Inflammatory macrophage treated with lipopolysaccharide for 4 hours (primary cell): ENCODE measurements at places on chromosomes 16 and 17.

DNA sequence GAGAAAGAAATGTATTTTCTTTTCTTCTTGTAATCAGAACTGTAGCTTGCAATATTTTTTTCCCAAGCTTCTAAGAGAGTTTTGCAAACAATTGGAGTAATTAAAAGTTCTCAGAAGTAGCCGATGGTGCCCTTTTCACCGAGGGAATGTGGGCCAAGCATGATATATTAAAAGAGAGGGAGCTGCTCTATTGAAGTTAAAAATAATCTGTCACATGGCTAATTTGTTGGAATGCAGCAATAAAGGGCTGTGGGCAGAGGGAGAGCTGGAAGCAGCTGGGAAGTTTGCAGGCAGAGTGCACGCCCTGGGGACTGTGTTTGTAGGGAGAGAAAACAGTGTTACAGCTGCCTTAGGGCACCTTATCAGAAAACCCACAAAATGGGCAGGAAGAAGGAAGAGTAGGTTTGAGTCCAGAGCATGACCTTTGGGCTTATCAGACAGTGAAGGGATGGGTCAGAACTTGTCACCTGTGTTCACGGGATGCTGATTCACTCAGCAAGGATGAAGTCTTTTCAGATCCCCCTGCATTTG lies 18.5 kb upstream of the TERF2 start:
- no peak for DNase-seq

DNA sequence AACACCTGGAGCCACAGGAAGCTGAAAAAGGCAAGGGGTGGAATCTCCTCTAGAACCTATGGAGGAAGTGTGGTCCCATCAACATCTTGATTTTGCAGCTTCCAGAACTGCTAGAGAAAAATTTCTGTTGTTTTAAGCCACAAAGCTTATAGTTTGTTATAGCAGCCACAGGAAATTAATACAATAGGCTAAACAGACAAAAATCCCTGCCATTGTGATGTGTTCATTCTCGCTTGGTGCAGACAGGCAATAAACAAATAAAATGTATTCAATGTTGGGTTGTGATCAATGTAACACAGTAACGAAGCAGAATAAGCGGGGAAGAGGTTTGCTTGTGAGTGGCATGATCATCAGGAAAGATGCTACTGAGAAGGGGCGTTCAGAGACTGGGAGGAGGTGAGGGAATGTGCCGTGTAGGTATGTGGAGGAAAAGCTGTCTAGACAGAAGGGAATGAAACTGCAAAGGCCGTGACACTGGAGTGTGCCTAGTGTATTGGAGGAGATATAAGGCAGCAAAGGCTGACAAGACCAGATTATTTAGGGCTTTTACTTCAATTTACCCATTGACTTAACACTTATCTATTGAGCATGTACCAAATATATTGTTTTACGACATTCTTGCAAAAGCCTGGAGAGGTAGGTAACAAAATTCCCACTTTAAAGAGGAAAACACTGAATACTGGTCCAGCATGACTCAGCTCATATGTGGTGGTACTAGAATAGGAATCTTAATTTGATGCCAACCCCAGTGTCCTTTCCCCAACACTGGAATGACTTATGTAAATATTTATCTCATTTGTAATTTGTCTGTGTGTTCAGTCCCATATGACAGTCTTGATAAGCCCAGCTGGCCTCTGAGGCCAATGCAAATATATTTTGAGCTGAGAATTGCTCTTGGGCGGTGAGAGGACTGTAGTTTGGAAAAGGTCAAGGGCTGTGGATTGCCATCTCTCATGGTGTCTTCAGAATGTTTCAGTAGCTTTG lies 375.9 kb downstream of the CDH13 start:
- DNase-seq, result no peak

- no peak for DNase-seq
Observed at GRCh38 chr17:75640556-75641119, 7.4 kb downstream of the SMIM5 start.

DNA sequence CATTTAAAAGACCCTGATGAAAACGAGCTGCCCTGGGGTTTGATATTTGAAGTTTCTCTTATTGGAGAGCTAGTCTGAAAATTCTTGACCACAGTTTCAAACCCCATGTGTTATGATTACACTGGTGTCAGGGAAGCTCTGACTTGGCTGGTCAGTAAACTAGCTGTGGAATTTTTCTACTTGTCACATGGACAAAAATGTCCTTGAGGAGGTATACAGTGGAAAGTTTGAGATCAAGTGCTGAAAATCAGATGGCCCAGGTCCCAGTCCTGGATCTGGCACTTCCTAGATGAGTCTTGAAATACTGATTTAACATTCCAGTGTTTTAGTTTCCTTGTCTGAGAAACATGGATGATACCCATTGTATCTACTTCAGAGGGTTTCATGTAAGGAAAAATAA lies 30.7 kb upstream of the SOX9 start:
- no peak for DNase-seq

- DNase-seq, result no peak
Observed at GRCh38 chr16:17246974-17247732, 223.6 kb downstream of the XYLT1 start.

DNA sequence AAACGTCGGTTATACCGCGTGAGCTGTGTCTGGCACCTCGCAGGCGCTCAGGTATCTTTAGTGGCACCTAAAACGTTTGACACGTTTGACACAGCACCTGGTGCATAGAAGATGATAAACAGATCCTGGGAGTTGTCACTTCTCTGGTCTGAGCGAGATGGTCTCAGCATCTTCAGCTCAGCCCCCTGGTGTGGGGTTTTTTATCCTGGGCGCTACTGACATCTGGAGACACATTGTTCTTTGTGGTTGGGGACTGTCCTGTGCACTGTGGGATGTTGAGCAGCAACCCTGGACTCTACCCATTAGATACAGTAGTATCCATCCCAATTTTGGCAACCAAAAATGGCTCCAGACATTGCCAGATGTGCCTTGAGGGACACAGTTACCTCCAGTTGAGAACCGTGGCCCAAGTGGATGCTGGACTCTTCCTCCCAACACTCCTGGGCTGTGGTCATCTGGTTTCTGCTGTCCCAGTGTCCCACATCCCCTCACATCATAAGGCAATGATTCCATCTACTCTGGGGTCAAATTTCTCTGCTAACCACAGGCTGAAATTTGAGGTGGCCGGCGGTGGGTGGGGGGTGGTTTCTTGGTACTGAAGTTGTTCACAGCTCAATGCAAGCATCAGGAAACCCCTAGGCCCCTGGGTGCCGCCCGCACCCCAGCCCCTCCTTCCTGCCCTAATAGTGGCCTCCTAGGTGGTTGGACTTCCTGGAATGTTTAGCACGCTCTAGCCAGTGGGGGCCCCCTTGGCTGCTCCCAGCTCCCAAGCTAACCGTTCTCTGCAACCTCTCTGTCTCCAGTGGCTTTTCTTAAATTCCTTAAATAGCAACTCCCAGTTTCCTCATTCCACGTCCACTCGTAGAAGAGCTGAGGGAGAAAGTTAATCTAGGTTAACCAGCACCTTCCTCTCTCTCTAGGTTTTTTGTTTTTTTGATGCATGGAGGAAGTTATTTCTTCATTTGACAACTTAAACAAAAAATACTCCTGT lies 124.8 kb downstream of the ABCC1 start:
- peak; percentile 15 for DNase-seq

GRCh38 chr16:66639091-66639885 lies 34.8 kb downstream of the CMTM3 start:
- DNase-seq, result peak; percentile 30

- no peak for DNase-seq
Observed at GRCh38 chr16:30942426-30942806, 6.5 kb upstream of the ORAI3 start.

DNA sequence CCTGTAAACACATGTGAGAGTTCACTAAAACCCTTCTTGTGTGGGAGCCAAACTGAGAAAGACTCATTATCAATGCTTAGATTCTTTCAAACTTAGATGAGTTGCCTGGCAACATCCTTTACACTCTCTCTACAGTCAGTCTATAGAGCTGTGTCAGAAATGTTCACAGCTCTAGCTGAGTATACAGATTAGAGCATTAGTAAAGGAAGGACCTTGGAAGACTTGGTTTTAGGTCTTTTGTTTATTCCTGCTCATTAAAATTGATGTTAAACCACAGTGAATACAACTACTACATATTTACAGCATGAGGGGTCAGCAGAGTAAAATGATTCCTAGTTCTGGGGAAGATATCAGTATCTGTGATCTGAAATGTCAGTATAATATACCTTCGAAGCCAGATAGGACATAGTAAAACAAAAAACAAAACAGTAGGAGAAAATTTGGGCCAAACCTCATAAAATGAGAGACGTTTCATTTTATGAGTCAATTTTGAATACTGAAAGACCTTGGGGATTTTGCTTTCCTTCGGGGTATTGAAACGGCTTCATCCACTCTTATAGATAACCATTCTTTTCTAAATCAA lies 186.0 kb downstream of the TANC2 start:
- DNase-seq, result no peak

- DNase-seq, result peak; percentile 10
Observed at GRCh38 chr16:80807906-80808305, 3.5 kb upstream of the CDYL2 start.

DNA sequence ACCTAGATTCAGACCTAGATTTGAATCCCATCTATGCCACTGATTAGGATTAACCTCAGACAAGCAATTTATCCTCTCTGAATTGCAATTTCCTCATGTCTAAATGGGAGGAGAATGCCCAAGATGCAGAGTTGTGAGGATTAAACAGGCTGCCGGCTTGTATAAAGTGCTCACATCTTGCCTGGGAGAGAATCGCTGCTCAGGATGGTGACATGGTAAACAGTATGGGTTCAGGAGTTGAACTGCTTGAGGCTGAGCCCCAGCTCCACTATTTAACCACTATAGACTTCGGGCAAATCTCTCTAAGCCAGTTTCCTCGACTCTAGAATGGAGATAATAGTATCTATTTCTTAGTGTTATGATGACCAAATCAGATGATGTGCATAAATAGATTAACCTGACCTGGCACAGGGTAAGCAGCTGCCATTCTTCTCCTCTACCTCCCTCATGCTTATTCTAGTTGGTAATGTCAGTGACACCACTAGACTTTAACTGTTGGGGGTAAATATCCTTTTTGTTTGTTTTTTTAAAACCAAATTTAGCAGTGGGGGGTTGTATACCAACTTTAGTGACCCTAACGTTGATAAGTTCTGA lies 732 bp upstream of the RPL27 start:
- no peak for DNase-seq

GRCh38 chr16:83159049-83159448 lies 532.3 kb downstream of the CDH13 start:
- DNase-seq, result no peak

DNA sequence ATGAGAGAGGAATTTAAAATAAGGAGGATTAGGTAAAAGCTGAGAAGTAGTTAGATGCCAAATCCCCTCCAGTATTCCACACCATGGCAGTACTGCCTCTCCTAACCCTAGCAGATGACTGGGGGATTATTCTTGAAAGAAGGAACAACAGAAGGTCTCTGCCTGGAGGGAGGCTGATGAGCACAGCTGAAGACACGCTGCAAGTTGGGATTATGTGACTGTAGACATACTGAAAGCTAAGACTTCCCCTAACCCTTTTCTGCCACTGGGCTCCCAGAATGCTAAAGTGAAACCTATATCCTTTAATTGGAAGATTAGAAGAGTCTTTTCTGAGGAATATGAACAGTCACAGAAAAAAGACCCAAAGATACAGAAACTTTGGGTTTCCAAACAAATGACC lies 27.7 kb upstream of the SLC46A1 start:
- DNase-seq, result peak; percentile 35

GRCh38 chr17:32636598-32637218 lies 149.9 kb downstream of the CDK5R1 start:
- no peak for DNase-seq

GRCh38 chr17:57720386-57721035 lies 24.6 kb downstream of the CCDC182 start:
- no peak for DNase-seq

DNA sequence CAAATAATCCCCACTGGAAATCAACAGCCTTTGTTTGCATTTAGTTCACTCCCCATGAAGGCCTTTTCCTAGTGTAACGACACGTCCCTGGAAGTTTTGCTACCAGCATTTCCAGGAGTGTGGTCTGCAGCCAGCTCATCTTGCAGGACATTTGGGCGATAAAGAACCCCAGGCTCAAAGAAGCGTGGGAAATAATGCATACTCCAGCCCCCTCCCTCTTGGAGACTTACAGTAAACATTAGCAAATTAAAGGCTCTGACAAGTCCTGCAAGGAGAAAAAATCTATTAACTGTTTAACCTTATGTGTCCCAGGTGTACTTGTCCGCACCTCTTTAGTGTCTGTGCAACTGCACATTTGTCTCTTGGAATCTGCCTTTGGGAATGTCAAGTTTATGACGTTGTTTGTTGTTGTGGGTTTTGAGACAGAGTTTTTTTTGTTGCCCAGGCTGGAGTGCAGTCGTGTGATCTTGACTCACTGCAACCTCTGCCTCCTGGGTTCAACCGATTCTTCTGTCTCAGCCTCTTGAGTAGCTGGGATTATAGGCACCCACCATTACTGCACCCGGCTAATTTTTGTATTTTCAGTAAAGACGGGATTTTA lies 131.1 kb downstream of the ABCC1 start:
- no peak for DNase-seq

GRCh38 chr17:4261452-4261851 lies 2.3 kb downstream of the ANKFY1 start:
- no peak for DNase-seq

DNA sequence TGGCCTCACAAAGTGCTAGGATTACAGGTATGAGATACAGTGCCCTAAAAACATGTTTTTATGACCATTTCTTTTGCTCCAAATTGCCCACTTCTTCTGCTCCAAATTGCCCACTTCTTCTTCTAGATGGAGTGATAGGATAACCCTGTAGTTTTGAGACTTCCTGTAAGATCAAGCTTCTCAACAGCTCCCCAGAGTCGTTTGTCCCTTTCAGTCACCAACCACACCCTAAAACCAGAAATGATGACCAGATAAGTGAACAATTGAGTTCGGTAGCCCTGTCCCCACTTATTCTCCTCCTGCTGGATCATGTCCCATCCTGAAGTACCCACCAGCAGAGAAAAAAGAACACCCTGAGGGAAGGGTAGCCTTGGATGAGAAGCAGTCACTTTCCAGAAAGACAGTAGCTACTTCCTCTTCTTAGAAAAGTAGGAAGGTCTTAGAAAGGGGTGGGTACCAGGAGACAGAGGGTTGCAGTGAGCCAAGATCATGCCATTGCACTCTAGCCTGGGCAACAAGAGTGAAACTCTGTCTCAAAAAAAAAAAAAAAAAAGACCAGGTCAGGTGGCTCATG lies 2.5 kb downstream of the ODAD4 start:
- peak; percentile 81 for DNase-seq

DNA sequence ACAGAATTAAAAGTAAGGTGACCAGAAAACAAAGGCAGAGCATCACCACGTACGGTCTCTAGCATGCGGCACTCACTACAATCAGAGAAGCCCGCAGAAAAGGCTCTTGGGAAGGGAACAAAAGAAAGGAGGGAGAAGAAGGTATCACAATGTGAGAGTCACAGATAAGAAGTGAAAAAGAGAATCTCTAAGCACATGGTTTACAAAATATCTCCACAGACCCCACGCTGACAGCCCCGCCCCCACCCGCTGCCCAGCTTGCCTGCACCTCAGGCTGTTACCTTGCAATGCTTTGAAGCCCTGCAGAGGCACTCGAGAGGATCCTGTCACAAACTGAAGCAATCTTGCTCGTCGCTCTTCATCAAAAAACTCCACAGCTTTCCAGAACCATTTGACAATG lies 40.5 kb downstream of the CEP95 start:
- no peak for DNase-seq

GRCh38 chr16:58338205-58338604 lies 43.4 kb upstream of the PRSS54 start:
- DNase-seq, result no peak

GRCh38 chr16:51175081-51175480 lies 24.0 kb upstream of the SALL1 start:
- DNase-seq, result no peak

- DNase-seq, result no peak
Observed at GRCh38 chr17:80835816-80836657, 155.6 kb upstream of the CHMP6 start.

GRCh38 chr16:8589900-8590688 lies at the start of gene TMEM114:
Gene TMEM114 (minus strand): TSS chr16:8590511. CDS start chr16:8589838, 673 bp downstream.
- no peak for DNase-seq
